Spinal cord (tissue), 10 donors: ENCODE measurements at places on chromosomes 3 and 15. TPM values are rescaled to one million over a fixed set of nuclear protein-coding genes. Genes with fewer than 3 reads are reported as not detected.

- DNase-seq: no peak
- no peak overlapping the region for H3K27ac ChIP-seq
- H3K4me1 ChIP-seq: no peaks in the 10 kb centered on the region
Observed at GRCh38 chr3:160999274-160999673, 105.9 kb downstream of the B3GALNT1 start.

GRCh38 chr3:149421764-149422163 lies 44.3 kb upstream of the TM4SF1 start:
- no peaks in the 10 kb centered on the region for H3K4me1 ChIP-seq
- no peaks in the 10 kb centered on the region for H3K27me3 ChIP-seq
- no peak overlapping the region for H3K27ac ChIP-seq
- no peak for DNase-seq
- H3K36me3 ChIP-seq: no peaks in the 10 kb centered on the region

GRCh38 chr3:129032716-129033115 lies 27.9 kb upstream of the GP9 start:
- no peaks in the 10 kb centered on the region for H3K4me1 ChIP-seq
- H3K27ac ChIP-seq: no peak overlapping the region
- H3K36me3 ChIP-seq: peaks cover 11% of the 10 kb centered on the region
- H3K27me3 ChIP-seq: no peaks in the 10 kb centered on the region
- no peak overlapping the region for H3K4me3 ChIP-seq
- DNase-seq: no peak

PCBP4 gene
- 98.8 TPM for total RNA-seq

GP9 gene
- not detected for total RNA-seq
